K562 (cell line): ENCODE measurements at places on chromosomes 11 and 22.

DNA sequence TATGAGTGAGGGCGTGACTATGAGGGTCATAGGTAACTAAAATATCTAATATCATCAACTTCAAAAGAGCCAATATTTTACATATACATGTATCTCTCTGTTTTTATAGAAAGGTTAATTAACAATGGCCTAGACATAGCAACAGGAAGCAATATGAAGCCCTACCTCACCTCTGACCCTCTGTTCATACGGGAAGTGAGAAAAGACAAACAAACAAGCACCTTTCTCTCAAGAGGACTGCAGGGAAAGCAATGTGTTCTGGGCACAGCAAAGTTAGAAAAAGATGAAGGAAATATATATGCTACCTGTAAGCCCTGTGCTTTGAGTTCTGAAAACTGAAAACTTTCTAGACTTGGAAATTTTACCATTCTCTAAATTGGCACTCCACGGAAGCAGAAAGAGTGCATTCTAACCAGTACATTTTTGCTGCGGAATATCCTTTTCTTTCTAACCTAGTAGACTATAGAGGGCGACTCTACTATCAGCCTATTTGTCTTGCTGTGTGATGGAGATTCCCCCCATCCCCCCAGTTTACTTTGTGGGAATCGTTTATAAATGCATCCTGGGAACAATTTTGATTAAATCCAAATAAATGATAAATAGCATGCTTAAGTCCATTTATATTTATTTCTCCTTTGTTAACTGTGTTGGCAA is 830.4 kb upstream of the FAT3 start:
- no peak for DNase-seq

GRCh38 chr11:13784855-13785254 is 116.4 kb downstream of the FAR1 start:
- DNase-seq: no peak

DNA sequence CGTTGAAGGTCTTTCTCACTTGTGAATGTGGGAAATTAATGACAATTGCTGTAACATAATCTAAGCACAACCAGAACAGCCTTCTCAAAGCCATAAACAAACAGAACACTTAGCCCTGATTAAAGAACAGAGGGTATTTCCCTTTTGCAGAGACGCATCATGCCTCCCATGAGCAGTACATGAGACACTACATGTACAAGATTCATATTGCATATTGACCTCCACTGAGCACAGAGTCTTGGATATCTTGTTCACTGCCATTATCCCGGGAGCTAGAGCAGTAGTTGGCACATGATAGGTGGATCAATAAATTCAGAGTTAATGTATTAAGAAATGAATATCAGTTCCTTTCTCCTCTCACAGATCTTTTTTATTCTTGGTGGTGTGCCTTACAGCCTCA is 1194.3 kb upstream of the TENM4 start:
- DNase-seq: no peak

GRCh38 chr22:46193898-46194310 is 43.6 kb downstream of the PPARA start:
- DNase-seq: peak; percentile 75

- DNase-seq: no peak
Measured at GRCh38 chr11:1935156-1936071, 11.7 kb upstream of the MRPL23 start.
